Myocyte (in vitro differentiated cells): ENCODE measurements at places on chromosomes 7 and 10. TPM values are rescaled to one million over a fixed set of nuclear protein-coding genes. Genes with fewer than 3 reads are reported as not detected.
A peak's percentile ranks its signal among the peaks of the same experiment; 100 is the strongest.

DNA sequence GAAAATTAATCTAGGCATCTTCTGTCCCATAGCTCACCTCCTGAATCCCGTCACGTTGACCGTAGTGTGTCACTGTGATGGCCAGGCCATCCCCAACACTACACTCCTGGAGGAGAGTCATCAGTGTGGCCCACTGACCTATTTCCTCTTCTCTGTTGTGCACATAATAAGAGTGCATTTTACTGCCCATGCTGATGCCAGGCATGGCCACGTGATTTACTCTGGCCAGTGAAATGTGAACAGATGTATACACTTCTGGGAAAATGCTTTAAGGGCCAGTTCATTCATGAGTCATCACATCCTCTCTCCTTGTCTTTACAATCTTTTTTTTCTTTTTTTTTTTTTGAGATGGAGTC is 101.9 kb upstream of the PIP4K2A start:
- no peak for DNase-seq

GRCh38 chr7:101436221-101436735 is 73.6 kb downstream of the COL26A1 start:
- DNase-seq: no peak

- no peak for DNase-seq
These were observed 1.1 kb upstream of the DDX21 start for GRCh38 chr10:68954904-68955303.

DNA sequence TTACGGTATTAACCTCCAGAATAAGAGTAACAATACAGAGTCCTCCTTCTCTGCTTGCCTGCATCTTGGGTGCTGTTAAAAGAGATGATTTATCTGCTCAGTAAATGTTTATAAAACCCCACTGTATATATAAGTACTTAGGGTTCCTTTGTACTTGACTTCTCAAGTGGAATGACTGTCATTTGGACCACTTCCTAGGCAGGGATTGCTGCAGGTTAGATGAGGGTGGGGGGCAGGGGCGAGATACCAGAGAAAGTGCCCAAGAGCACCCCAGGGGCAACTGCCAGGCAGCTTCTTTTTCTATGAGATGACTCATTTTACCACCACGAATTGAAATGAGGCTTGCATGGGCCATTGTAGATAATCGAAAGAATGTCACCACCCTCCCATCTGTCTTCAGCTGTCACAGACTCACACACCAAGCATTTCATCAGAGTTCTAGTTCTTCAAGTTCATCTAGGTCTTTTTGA is 421.9 kb upstream of the GALNT17 start:
- peak; percentile 95 for DNase-seq

GRCh38 chr10:73296946-73297345 is 44.5 kb upstream of the MRPS16 start:
- DNase-seq: no peak

- no peak for DNase-seq
These were observed 2.0 kb upstream of the KLF6 start for GRCh38 chr10:3787016-3787400.

DNA sequence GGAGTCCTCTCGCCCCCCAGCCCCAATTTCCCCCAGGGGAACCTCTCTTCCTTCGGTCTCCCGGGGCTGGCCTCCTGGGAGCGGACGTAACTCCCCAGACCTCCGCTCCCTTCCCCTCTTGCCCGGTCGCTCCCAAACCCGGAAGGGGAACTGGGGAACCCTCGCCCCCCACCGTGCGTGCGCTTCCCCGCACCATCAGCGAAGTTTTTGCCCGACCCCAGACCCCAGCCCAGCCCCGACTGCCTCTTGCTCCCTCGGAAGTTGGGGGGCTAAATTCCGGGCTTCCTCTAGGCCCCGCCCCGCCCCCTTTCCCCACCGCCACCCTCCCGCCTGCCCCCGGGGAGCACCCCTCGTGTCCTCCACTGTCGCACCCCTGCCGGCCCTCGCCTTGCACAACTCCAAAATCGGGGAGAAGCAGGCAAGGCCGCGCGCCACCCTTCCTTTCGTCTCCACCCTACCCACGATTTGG is 436 bp downstream of the GNB2 start:
- DNase-seq: peak; percentile 39

DNA sequence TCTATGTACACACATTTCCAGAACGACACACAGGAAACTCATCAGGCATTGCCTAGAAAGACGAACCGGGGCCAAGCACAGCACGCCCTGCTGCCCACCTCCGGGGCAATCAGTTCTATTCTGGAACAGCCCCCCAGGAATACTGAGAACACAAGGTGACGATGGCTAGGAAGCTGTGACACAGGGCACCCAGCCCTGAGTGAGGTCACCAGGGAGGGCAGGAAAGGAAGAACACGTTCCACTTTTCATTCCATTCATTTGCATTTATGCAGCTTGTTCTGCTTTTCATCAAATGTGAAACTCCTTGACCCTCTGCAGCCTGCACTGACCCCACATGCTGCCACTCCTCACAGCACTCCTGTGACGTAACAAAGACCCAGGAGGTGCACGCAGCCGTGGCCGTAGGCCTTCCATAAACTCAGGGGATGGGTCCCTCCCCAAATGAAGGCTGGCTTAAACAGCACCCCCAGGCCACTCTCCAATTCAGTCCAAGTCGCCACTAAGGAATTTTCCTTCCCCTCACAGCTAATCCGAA is 28.9 kb downstream of the MAD1L1 start:
- DNase-seq: no peak

GRCh38 chr7:16645593-16646471 is at the start of the genes ANKMY2 and BZW2:
Gene ANKMY2 (minus strand): TSS chr7:16645754. CDS start chr7:16645573, 181 bp downstream.
Gene BZW2 (plus strand): TSS chr7:16646181. CDS start chr7:16665444, 19,263 bp downstream.
- DNase-seq: peak; percentile 98

- no peak for DNase-seq
These were observed 104.5 kb downstream of the GALNT17 start for GRCh38 chr7:71236230-71237105.

GRCh38 chr10:121644501-121644900 is 46.3 kb upstream of the FGFR2 start:
- no peak for DNase-seq

DNA sequence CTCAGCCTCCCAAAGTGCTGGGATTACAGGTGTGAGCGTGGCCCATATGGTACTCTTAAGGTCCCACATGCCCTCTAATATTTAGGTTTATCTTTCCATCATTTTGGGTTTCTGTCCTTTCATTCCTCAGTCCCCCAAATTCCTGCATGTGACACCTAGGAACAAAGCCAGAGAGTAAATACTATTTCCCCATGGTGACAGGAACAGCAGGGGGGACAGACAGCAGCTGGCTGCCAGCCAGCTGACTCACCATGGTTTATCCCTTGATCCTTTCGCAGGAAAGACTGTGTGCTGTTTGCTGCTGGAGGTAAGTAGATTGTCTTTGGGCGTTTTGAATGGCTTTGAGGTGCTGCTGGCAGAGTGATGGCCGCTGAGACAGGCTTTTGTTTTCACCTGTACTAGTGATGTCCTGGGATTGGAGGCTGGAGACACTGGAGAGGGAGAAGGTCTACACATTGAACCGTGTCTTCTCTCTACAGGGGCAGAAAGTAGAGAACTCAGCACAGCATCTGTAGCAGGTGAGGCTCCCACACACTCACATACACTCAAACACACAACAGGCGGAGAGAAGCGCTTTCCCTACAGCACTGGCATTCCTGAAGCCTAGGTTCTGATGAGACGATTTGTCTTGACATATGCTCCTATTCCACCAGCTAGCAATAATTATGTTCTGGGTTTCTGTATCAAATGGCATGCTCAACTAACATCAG is 83.7 kb upstream of the EFCAB10 start:
- DNase-seq: peak; percentile 68

DNA sequence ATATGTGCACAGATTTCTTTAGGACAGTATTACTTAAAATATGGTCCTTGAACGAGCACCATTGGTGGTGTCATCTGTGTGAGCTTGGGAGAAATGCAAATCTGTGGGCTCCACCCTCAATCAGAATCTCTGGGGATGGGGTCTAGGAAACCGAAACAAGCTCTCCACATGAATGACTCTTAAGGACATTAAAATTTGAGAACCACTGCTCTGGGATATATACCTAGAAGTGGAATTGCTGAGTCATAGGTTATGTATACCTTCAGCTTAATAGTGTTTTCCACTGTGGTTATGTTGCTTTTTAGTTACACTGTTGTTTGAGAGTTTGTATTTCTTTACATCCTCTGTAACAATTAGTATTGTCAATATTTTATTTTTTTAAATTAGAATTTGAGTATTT is 24.0 kb downstream of the ZNRF2 start:
- DNase-seq: no peak

- DNase-seq: no peak
These were observed 16.2 kb upstream of the FAM204A start for GRCh38 chr10:118358327-118358726.

GRCh38 chr10:86727470-86727869 is 28.9 kb upstream of the BMPR1A start:
- no peak for DNase-seq

DNA sequence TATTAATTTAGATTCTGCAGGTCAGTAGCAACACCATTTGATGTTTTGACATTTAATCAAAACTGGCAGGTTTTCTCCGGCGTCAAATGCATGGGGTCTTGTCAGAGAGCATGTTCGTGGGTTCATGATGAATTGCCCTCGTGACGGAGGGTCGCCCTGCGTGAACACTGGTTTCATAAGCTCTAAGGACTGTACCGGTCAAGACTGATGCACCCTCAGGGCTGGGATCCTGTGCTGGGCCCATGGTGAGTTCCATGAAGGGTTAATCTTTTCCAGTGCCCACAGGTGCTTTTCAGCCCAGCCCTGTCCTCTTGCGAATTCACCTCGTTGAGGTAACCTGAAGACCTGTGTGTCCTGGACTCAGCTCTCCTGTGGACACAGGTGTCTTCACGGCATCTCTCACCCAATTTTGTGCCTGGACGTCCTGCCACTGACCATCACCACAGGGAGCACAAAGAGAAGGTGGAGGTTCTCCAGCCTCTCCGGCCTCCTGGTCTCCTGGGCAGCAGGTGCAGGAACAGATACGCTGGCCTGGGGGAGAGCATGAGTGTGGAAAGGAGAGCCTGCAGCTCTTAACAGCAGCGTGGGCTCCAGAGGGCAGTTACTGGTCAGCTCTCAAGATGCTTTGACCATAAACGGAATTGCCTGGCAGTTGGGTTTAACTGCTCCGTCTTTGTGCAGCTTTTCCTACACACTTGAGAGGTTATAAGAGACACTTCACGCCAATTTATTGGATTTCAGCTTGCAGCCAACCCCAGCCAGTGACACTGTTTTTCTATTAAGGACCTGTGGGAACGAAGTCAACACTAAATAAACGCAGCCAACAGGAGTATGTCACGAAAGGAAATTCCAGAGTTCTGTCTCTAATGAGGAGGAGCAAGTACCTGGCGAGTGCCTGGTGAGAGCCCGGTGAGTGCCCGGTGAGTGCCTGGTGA is 37.4 kb upstream of the CFAP46 start:
- no peak for DNase-seq

GRCh38 chr7:138477581-138477980 is 17.5 kb downstream of the TRIM24 start:
- DNase-seq: no peak

GRCh38 chr7:98213296-98213887 is 2.2 kb downstream of the BHLHA15 start:
- DNase-seq: no peak

DNA sequence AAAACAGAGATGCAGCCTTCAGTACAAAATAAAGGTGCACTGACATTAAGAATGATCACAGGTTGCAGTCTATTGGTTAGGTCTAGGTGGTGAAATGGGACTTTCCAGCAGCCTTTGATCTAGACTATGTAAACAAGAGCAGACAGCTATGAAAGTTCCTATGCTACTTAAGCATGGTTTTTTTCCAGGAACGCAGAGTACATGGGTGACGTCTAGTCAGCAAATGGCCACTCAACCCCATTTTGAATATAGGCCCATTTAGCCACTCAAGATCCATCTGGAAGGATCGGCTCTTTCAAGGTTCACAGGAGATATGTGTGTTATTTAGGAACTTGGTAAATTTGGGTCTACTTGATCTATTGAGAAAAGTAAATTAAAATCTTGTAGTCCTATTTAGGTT is 1424.6 kb upstream of the LRRTM3 start:
- DNase-seq: no peak

DNA sequence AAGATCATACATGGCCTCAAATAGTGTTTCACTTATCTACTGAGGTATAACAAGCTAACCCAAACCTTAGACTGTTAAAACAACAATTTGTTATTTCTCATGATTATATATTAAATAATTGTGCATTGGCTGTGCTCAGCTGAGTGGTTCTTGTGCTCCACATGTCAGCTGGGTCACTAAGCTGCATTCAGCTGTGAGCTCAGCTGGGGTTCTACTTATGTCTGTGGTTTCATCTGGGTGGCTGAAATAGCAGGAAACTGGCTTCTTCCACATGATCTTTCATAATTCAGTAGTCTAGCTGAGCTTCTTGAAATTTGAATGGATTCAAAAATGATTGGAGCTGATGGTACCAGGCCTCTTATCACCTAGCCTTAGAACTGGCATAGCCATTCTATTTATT is 181.8 kb upstream of the CSTF2T start:
- no peak for DNase-seq

DNA sequence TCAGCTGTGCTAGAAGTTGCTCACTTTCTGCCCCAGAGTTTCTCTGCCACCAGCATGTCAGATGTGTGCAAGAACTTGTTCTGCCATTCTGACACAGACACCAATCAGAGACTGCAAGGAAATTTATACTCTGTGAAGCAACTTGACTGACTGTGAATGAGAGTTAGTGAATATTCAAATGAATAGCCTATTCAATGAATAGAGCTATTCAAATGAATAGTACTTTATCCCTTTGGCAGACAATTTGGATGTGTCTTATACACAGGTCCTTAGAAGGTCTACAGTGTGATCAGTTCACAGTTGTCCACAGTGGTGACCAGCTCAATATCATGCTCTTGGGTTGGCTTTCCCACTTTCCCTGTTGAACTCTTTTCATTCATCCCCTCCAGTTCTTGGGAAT is 138.1 kb downstream of the MACC1 start:
- DNase-seq: no peak

- peak; percentile 10 for DNase-seq
These were observed 609.4 kb upstream of the PCDH15 start for GRCh38 chr10:55410415-55410885.

GRCh38 chr7:14092331-14092730 is 102.9 kb upstream of the ETV1 start:
- DNase-seq: peak; percentile 17

DNA sequence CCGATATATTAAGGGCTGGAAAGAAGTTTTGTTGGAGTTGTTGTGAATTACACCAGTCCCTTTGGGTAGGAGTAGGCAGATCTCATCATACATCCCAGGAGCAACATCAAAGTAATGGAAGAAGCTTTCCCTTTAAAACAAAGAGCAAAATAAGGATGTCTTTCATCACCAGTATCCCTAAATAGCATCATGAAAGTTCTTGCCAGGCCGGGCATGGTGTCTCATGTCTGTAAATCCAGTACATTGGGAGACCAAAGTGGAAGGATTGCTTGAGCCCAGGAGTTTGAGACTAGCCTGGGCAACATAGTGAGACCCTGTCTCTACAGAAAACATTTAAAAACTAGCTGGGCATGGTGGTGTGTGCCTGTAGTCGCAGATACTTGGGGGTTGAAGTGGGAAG is 38.7 kb downstream of the LRRC20 start:
- peak; percentile 66 for DNase-seq

MEOX2 gene
- total RNA-seq: 2.1 and 2.3 TPM in 2 replicates

FANK1 gene
- 1.4 and 2.5 TPM in 2 replicates for total RNA-seq

CPA2 gene
- total RNA-seq: not detected in 2 replicates

JAZF1 gene
- 5.2 and 9.3 TPM in 2 replicates for total RNA-seq

NKX1-2 gene
- not detected in 2 replicates for total RNA-seq

H2AZ2 gene
- total RNA-seq: 232 and 296 TPM in 2 replicates

RGS10 gene
- total RNA-seq: 2.9 and 3.9 TPM in 2 replicates

TMEM236 gene
- total RNA-seq: 0.13 and 0.31 TPM in 2 replicates

GCK gene
- total RNA-seq: 0.13 TPM in 1 of 2 replicates, not detected in the other

AKR1C8 gene
- total RNA-seq: not detected in 2 replicates

KLHL7 gene
- 50.0 and 53.2 TPM in 2 replicates for total RNA-seq
